HepG2 (cell line): ENCODE measurements at places on chromosomes 6 and 20. TPM values are rescaled to one million over a fixed set of nuclear protein-coding genes. Genes with fewer than 3 reads are reported as not detected.

GRCh38 chr6:45757443-45758130 is 258.1 kb downstream of the CLIC5 start:
- no peak for DNase-seq
- peaks cover 2% of the 10 kb centered on the region; the same call in 1 of the 2 replicates for H3K27me3 ChIP-seq
- H3K36me3 ChIP-seq = no peaks in the 10 kb centered on the region
- no peak overlapping the region for H3K27ac ChIP-seq
- no peaks in the 10 kb centered on the region for H3K4me1 ChIP-seq
- no peak overlapping the region for H3K4me3 ChIP-seq

DNA sequence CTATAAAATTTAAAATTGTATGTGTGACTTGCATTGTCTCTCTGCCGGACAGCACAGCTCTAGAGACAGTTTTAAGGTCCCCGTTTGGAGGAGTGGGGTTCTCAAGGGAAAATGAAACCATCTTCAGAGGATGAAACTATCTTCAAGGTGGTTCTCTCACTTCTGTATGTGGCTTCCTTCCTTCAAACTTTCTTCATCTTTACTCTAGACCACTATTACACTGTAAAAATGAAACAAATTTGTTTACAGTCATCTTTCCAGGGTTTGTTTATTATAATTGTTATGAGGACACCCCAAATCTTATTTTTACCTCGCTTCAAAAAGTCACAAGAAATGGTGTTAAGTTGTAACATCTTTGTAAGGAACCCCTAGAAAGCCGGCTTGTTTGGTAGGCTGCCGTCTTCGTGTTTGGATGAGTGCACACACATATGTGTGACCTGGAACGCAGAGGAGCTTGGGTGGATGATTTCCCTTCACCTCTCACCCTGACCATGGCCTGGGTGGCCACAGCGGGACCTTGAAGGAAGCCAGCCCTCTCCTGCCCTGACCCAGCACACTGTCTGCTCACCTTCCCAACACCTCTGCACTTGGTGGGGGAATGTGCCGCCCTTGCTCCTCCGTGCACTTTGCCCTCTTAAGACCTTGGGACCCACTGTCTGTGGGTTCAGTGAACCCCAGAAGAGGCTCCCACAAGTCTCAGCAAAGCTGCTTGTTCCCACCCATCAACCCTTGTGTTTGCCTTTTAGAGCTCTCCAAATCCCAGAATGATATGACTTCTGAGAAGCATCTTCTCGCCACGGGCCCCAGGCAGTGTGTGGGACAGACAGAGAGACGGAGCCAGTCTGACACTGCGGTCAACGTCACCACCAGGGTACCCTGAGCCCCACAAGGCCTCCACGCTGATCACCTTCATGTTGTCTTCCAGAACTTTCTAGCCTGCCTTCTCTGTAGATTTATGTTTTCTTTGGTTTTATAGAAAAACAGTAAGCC is 67.8 kb downstream of the SYTL3 start:
- H3K4me3 ChIP-seq = no peak overlapping the region
- H3K27me3 ChIP-seq = 0 out of 3 replicates have a peak, but pooled peaks cover 4% of the 10 kb centered on the region
- no peak for DNase-seq
- H3K4me1 ChIP-seq = peaks cover 4% of the 10 kb centered on the region; the same call in 1 of the 2 replicates
- no peaks in the 10 kb centered on the region for H3K36me3 ChIP-seq
- no peak overlapping the region for H3K27ac ChIP-seq

DNA sequence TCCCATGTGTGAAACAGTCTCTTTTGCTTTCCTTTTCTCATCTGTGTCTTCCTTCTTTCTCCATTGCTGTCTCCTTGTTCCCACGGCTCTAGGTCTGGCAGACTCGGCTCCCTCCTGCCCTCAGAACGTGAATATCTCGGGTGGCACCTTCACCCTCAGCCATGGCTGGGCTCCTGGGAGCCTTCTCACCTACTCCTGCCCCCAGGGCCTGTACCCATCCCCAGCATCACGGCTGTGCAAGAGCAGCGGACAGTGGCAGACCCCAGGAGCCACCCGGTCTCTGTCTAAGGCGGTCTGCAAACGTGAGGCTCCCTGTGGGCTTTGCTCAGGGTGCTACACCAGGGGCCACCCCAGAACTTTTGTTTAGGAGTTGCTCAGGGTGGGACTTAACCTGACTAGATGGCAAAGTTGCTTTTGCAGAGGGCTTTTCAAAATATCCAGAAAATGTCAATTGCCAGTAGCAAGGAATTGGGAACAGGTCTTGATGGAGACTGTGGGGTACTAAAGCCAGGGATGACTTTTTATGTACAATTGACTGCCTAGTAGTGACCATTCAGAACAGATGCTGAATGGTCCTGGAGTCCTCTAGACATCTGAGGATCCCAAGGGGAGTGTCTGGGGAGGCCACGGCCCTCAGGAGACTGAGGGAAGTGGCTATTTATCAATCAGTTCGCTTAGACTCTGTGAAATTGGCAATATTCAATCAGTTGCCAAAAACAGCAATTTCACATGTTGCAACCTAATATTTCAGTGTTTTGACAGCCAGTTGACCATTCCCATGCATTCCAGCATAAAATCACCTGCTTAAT is 550 bp downstream of the C2 start:
- H3K27me3 ChIP-seq = no peaks in the 10 kb centered on the region; the same call in 2 of the 3 replicates
- peak overlapping the region; percentile 69 for H3K4me3 ChIP-seq

- H3K4me1 ChIP-seq = peaks cover 9% of the 10 kb centered on the region; the same call in 1 of the 2 replicates
- no peaks in the 10 kb centered on the region for H3K36me3 ChIP-seq
- H3K4me3 ChIP-seq = no peak overlapping the region
- H3K27ac ChIP-seq = no peak overlapping the region
Measured at GRCh38 chr6:118869894-118870589, 23.9 kb upstream of the ASF1A start.

DNA sequence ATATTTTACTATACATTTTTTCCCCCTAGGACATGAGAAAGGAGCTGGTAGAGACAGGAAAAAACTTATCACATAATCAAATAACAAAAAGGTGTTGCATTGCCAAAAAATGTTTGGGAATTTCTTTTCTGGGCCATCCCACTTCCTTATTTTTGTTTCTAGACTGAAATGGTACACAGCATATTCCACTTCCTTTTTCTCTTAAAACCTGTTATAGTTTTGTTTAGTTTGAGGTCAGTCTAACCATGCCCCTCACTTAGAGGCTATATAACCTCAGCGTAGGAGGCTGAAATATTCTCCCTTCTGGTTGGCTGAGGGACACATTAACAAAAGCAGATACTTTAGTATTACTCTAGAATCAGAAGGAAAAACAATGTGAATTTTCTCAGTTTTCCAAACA is 323.9 kb downstream of the GJA1 start:
- no peak for DNase-seq
- no peak overlapping the region for H3K27ac ChIP-seq
- no peak overlapping the region for H3K4me3 ChIP-seq
- no peaks in the 10 kb centered on the region for H3K27me3 ChIP-seq
- H3K36me3 ChIP-seq = no peaks in the 10 kb centered on the region

DNA sequence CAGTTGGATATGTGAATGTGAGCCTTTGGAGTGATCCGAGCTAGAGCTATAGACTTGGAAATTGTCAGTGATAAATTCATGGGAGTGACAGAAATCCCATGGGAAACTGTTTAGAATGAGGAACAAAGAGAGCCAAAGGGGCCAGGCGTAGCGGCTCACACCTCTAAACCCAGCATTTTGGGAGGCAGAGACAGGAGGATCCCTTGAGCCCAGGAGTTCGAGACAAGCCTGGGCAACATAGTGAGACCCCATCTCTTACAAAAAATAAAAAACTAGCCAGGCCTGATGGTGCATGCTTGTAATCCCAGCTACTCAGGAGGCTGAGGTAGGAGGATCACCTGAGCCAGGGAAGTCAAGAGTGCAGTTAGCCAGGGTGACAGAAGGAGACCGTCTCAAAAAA is 39.3 kb upstream of the SOX4 start:
- no peak overlapping the region for H3K4me3 ChIP-seq
- no peaks in the 10 kb centered on the region for H3K36me3 ChIP-seq
- no peak overlapping the region for H3K27ac ChIP-seq
- peaks cover 2% of the 10 kb centered on the region; the same call in 1 of the 2 replicates for H3K27me3 ChIP-seq
- DNase-seq = no peak
- no peaks in the 10 kb centered on the region for H3K4me1 ChIP-seq

Gene PRSS35
- not detected in 2 replicates for total RNA-seq

DNA sequence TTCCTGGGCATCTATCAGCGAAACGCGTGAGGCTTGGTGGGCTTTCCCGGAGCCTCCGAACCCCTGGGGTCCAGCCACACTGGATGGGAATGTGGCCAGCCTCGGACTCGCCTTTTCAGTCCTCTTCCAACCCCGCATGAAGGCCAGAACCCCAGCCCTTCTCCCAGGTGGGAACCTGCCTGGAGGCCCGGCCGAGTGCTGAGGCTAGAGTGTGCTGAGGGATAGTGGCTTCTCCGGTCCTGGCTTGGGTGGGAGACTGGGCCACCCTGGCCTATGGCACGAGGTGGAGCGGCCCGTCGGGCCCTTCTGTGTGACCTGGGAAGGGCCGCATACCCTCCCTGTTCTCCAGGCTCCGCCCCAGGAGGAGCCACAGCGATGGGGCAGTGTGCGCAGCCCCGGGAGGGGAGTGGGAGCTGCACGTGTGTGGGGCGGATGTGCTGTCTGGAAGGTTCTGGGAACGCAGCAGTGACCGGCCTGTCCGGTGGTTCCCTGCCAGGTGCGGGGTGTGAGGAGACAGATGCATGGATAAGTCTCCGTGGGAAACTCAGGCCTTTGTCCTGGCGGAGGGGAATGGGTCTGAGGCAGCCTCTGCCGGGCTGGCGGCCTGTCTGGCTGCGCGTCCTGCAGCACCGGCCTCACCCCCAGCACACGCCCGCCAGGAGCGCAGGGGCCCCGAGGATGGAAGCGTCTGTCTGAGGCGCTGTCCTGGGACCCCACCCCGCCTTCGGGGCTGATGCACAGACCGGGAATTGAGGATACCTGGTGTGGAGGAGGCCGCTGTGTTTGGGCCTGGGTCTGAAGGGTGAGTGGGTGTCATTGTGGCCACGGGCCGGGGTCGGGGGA is 1.1 kb upstream of the BHLHE23 start:
- H3K27me3 ChIP-seq = peaks cover 32% of the 10 kb centered on the region
- no peaks in the 10 kb centered on the region for H3K36me3 ChIP-seq
- no peak overlapping the region for H3K4me3 ChIP-seq
- no peak overlapping the region for H3K27ac ChIP-seq

- H3K27ac ChIP-seq = no peak overlapping the region
- DNase-seq = peak; percentile 31
- H3K36me3 ChIP-seq = no peaks in the 10 kb centered on the region
- no peak overlapping the region for H3K4me3 ChIP-seq
Measured at GRCh38 chr20:46820682-46821081, 74.0 kb upstream of the EYA2 start.

Gene GPR6
- not detected in 2 replicates for total RNA-seq

Gene CYP21A2
- total RNA-seq = 0.29 and 1.5 TPM in 2 replicates

GRCh38 chr6:15810618-15811017 is 147.8 kb upstream of the DTNBP1 start:
- DNase-seq = no peak
- no peaks in the 10 kb centered on the region for H3K36me3 ChIP-seq
- H3K27ac ChIP-seq = no peak overlapping the region

Gene COL21A1
- not detected in 2 replicates for total RNA-seq

GRCh38 chr6:108570517-108570916 is 9.8 kb downstream of the FOXO3 start:
- H3K4me3 ChIP-seq = no peak overlapping the region

GRCh38 chr6:156345700-156346099 is 431.5 kb upstream of the ARID1B start:
- H3K27me3 ChIP-seq = peaks cover 5% of the 10 kb centered on the region; the same call in 2 of the 3 replicates
- no peak overlapping the region for H3K27ac ChIP-seq
- no peak overlapping the region for H3K4me3 ChIP-seq
- no peak for DNase-seq
- H3K36me3 ChIP-seq = no peaks in the 10 kb centered on the region

GRCh38 chr6:137821491-137821890 is 45.6 kb upstream of the TNFAIP3 start:
- peaks cover 20% of the 10 kb centered on the region for H3K4me1 ChIP-seq
- H3K36me3 ChIP-seq = no peaks in the 10 kb centered on the region
- H3K27me3 ChIP-seq = no peaks in the 10 kb centered on the region
- H3K27ac ChIP-seq = no peak overlapping the region

GRCh38 chr6:107435798-107436197 is 23.6 kb downstream of the PDSS2 start:
- no peaks in the 10 kb centered on the region for H3K4me1 ChIP-seq
- DNase-seq = no peak
- H3K36me3 ChIP-seq = no peaks in the 10 kb centered on the region; the same call in 2 of the 3 replicates
- H3K4me3 ChIP-seq = no peak overlapping the region
- H3K27ac ChIP-seq = no peak overlapping the region

Gene RXRB
- total RNA-seq = 21.2 and 26.7 TPM in 2 replicates

- peaks cover 61% of the 10 kb centered on the region for H3K36me3 ChIP-seq
- no peak overlapping the region for H3K27ac ChIP-seq
- no peak overlapping the region for H3K4me3 ChIP-seq
- H3K27me3 ChIP-seq = peaks cover 5% of the 10 kb centered on the region; the same call in 1 of the 3 replicates
- no peak for DNase-seq
Measured at GRCh38 chr20:37348792-37349516, 3.0 kb downstream of the SRC start.

Gene DLK2
- 0.74 and 1.2 TPM in 2 replicates for total RNA-seq

- DNase-seq = peak; percentile 39
- peaks cover 42% of the 10 kb centered on the region for H3K4me1 ChIP-seq
Measured at GRCh38 chr6:156988276-156989158, 211.3 kb downstream of the ARID1B start.

DNA sequence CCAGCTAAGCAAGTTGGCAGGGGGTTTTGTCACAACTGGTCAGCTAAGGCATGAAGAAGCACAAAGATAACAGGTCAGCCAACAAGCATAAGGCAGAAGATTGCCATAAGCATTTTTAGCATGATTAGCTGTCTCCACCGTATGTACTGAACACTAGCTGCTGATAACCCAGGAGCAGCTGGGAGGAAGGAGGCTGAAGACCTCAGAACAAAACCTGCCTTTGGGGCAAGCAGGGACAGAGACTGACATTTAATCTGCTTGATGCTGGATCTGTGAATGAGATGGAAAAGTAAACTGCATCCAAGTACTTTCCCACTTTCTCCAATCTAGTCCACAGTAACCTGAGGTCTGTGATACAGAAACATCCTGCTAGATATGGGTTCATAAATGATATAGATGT is 353.0 kb upstream of the MAP3K7 start:
- no peak overlapping the region for H3K27ac ChIP-seq
- no peaks in the 10 kb centered on the region for H3K36me3 ChIP-seq
- no peak for DNase-seq
- H3K27me3 ChIP-seq = no peaks in the 10 kb centered on the region; the same call in 2 of the 3 replicates

Gene PRICKLE4
- 1.2 TPM in 1 of 2 replicates, not detected in the other for total RNA-seq

Gene PERP
- 16.6 and 26.0 TPM in 2 replicates for total RNA-seq

Gene FLRT3
- total RNA-seq = 0.28 and 0.44 TPM in 2 replicates

- peak overlapping the region; percentile 89 for H3K27ac ChIP-seq
- peak; percentile 65 for DNase-seq
- peaks cover 51% of the 10 kb centered on the region for H3K4me1 ChIP-seq
- peaks cover 34% of the 10 kb centered on the region for H3K36me3 ChIP-seq
- peak overlapping the region; percentile 93 for H3K4me3 ChIP-seq
- H3K27me3 ChIP-seq = no peaks in the 10 kb centered on the region
Measured at GRCh38 chr20:2469991-2470422, 582 bp downstream of the SNRPB start.

GRCh38 chr20:829551-829950 is 4.0 kb upstream of the FAM110A start:
- H3K36me3 ChIP-seq = no peaks in the 10 kb centered on the region
- no peak for DNase-seq
- H3K27ac ChIP-seq = no peak overlapping the region
